NCI-H1417 (cell line): ENCODE measurements at places on chromosomes 1 and 21.

- DNase-seq: no peak
Observed at GRCh38 chr1:9455487-9456234, 83.6 kb upstream of the SLC25A33 start.

DNA sequence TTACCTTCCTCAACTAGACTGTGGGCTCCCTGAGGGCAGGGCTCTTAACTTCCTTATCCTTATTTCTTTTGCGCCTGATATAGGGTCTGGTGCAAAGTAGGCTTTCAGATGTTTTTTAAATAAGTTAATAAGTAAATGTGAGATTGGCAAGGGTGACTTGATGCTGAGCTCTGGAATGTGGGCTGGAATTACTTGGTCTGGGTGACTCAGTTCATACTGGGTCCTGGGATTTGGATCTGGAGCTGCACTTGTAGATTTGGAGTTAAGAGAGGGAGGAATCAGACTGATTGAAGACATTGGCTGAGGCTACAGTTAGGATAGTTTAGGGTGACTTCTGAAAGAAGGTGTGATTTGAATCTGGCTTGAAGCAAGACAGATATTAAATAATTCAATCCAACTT, 190.9 kb downstream of the GIPC2 start:
- DNase-seq: no peak

- DNase-seq: peak; percentile 61
Observed at GRCh38 chr1:10909697-10910680, 102.5 kb upstream of the TARDBP start.

- DNase-seq: no peak
Observed at GRCh38 chr1:213622365-213623063, 365.3 kb upstream of the PROX1 start.

DNA sequence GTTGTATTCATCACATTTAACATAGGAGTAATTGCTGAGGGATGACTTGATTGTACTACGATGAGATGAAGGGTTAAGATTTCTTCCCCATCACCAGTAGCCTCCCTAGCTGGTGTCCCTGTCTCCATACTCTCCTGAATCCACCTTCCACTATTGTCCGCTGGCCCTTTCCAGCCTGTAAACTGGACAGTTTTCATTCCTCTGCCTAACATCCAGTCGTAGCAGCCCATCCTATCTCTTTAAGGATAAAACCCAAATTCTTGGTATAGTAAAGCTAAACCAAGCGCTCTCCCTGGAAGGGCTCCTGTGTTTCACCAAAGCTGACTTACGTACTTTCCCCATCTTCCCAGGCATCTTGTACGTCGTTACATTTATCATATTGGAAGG, 670 bp downstream of the COX20 start:
- DNase-seq: peak; percentile 72

GRCh38 chr1:10045480-10046355, 13.0 kb downstream of the UBE4B start:
- no peak for DNase-seq

GRCh38 chr1:178048426-178048825, 45.5 kb upstream of the RASAL2 start:
- no peak for DNase-seq

DNA sequence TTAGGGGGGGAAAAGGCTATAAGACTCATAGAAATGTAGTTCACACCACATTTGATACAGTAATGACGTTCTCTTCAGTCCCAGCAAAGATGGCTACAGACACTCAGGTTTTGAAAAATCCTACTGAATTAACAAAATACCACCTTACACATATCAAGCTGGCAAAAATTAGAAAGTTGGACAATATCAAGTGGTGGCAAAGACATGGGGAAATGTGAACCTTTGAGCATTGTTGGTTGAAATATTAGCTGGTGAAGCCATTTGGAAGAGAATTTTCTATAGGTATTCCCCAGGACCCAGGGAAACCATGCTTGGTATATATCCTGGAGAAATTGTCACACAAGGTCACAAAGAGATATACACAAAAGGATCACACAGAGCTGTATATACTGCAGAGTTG, 163.0 kb downstream of the ADSS2 start:
- no peak for DNase-seq

DNA sequence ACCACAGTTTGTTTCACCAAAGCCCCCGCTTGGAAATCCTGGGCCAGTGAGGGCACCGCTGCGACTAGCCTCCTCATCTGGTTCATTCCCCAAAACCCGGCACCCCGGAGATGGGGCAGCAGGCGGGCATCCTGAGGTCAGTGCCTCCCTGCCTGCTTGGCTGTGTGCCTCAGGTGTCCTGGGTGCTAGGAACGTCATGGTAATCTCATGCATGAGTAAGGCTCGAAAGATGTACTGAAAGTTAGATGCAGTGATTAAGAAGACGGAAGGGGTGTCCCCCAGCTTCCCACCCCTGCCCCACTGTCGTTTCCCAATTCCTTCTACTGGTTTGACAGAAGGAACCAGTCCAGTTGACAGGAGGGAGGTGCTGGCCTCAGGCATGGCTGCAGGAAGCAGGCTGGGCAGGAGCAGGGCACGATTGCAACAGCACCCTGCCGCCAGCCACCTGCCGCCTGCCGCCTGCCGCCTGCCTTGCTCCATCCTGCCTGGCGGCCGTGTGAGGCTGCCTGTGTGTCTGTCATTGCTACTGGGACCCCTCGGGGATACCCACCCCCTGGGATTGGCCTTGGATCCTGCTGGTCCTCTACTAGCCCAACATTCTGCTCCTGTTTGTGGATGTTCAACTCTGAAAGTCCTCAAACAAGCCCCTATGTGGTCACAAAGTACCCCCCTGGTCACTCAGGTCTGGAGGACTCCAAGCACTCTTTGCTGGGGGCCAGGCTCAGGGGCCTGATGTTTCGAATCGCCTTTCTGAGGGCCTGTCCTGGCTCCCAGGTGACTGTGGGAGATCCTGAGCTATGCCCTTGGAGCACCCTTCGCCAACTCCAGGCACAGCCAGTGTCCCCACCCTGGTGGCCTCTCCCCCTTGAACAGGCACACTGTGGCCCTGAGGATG, 73.0 kb upstream of the IFFO2 start:
- DNase-seq: peak; percentile 6

DNA sequence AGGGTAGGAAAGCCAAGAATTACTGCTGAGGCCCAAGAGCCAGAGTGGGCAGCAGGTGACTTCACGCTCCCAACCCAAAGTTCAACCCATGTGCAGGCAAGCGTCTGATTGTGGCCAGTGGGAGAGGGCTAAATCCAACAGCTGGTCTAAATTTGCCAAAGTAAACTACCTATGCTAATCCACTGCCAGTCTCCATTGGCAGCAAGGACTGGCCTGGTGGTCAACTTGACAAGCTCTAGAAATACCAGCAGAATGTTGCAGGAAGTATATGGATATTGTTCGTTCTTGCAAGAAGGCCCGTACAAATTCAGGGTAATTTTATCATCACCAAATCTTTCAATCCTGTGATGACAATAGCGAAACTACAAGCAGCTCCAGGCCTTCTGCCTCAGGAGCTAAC, 1.5 kb downstream of the TMEM63A start:
- no peak for DNase-seq
